ENCODE measurements at places on chromosomes 11 and 22. TPM values are rescaled to one million over a fixed set of nuclear protein-coding genes. Genes with fewer than 3 reads are reported as not detected.

The HNRNPUL2 gene
- total RNA-seq, result 16.3 TPM

The CARD10 gene
- total RNA-seq, result 2.8 TPM

The NXPE1 gene
- not detected for total RNA-seq

The CASP5 gene
- total RNA-seq, result 1.5 TPM

The RGL4 gene
- total RNA-seq, result not detected

The USH1C gene
- total RNA-seq, result not detected

The P2RX6 gene
- total RNA-seq, result 7.2 TPM

The MUS81 gene
- total RNA-seq, result 44.2 TPM

The C11orf86 gene
- not detected for total RNA-seq

The LYVE1 gene
- not detected for total RNA-seq

The MGAT3 gene
- 0.57 TPM for total RNA-seq

The RAG2 gene
- not detected for total RNA-seq

The SYT13 gene
- not detected for total RNA-seq

The RABL2B gene
- 24.6 TPM for total RNA-seq

The TSPAN32 gene
- not detected for total RNA-seq

The SPI1 gene
- 0.29 TPM for total RNA-seq

The NCR3LG1 gene
- 12.7 TPM for total RNA-seq

The TRIM29 gene
- 0.57 TPM for total RNA-seq
